Left colon (tissue), 2 donors: ENCODE measurements at places on chromosomes 6 and 20. TPM values are rescaled to one million over a fixed set of nuclear protein-coding genes. Genes with fewer than 3 reads are reported as not detected.

ZBTB46 gene
- 3.0 TPM for total RNA-seq

ITPA gene
- total RNA-seq, result 44.8 TPM

HSPA1L gene
- total RNA-seq, result 1.1 TPM

ISM1 gene
- total RNA-seq, result 0.18 TPM

WFDC10B gene
- total RNA-seq, result not detected

CAGE1 gene
- 0.08 TPM for total RNA-seq

CEP43 gene
- total RNA-seq, result 17.4 TPM

IRAK1BP1 gene
- total RNA-seq, result 2.0 TPM

DNA sequence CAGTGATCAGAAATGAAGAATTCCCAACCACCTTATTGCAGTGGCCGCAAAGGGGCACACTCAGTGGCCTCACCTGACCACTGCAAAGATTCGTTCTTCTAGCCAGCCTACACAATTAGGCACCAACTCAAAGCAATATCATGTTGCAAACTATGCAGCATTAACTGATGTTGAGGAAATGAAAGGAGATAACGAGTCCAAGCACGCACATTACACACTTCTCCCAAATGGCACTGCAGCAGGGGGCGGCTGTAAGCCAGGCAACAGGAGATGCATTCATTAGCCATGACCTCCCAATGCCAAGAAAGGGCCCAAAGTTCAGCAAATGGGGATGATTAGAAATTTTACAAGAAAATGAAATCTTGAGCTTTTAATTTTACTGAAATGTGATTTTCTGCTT, 39.3 kb downstream of the ATXN1 start:
- no peak for DNase-seq

DNA sequence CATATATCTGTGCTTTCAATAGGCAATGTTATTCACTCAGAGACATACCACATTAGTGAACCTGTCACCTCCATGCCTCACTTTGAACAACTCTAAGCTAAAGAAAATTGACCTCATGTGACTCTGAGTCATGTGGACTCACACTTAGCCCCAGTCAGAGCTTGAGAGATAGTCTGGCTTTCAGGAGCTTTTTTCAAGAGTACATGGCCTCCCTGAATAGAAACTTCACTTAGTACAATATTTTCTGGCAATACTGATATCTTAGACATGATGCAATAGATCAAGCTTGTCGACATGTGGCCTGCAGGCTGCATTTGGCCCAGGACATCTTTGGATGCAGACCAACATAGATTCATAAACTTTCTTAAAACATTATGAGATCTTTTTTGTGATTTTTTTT, 8.5 kb downstream of the SPTLC3 start:
- DNase-seq, result no peak

- no peak for DNase-seq
Observed at GRCh38 chr20:51759769-51760510, 8.2 kb downstream of the ATP9A start.

DNA sequence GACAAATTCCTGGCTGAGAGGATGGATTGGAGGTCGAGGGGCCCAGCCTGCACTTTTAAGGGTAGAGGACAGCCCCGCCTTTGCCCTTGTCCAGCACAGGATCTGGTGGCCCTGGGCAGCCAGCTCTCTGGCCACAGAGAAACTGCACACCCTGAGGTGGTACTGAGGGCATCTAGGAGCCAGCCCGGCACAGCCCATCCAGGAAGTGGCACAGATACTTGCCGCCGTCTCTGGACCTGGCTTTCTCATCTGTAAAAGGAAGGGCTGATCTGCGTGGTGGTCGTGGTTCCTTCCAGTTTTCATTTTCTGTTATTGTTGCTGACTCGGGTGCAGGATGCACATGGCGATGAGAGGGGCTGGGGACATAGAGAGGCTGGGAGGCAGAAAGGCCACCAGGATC, 16.0 kb upstream of the SLC22A7 start:
- no peak for DNase-seq

GRCh38 chr20:61699495-61700374, 365.9 kb downstream of the TAF4 start:
- DNase-seq, result no peak

DNA sequence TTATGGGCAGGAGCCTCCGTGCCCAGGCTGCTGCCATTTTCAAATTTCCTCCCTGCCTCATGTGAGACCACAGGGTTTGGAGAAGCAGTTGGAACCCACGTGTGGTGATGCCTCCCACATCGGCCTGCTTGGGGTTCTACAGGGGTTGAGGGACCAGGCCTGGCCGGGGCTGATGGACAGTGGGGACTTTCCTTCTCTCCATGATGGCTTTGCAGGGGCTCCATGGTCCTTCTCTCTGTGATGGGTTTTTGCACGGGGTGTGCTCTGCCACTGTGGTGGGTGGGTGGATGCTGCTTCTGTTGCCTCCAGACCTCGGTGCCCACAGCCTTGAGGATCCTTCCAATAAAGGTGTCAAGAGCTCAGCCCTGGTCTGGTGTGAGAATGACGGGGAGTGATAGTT, 54.4 kb downstream of the ADNP start:
- DNase-seq, result no peak

DNA sequence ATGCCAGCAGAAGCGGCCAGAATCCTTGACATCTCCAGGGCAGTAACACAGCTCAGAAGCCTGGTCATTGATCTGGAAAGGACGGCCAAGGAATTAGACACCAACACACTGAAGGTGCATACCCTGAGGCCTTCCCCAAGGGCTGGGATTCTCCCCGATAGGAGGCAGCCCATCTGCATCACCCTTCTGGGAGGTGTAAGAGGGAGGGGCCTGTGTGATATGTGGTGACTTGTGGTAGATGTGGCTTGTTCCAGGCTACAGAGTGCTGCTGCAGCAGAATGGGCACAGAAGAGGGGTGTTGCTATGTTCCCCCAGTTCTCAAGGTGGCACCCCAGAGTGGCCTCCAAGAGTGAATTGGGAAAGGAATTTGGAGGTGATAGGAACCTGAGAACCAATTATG, 11.2 kb downstream of the TRIM40 start:
- DNase-seq, result no peak

DNA sequence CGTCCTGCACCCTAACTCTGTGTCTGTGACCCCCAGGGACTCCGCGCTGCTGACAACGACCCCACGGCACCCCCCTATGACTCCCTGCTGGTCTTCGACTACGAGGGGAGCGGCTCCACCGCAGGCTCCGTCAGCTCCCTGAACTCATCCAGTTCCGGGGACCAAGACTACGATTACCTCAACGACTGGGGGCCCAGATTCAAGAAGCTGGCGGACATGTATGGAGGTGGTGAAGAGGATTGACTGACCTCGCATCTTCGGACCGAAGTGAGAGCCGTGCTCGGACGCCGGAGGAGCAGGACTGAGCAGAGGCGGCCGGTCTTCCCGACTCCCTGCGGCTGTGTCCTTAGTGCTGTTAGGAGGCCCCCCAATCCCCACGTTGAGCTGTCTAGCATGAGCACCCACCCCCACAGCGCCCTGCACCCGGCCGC, 129.0 kb downstream of the TAF4 start:
- no peak for DNase-seq

GRCh38 chr6:25137916-25138232, 141.3 kb upstream of the CARMIL1 start:
- no peak for DNase-seq

- DNase-seq, result no peak
Observed at GRCh38 chr6:156699017-156699421, 78.2 kb upstream of the ARID1B start.

GRCh38 chr6:117456250-117456649, 26.2 kb upstream of the DCBLD1 start:
- DNase-seq, result no peak

GRCh38 chr6:128068119-128068479, 167.2 kb upstream of the THEMIS start:
- no peak for DNase-seq

- peak; percentile 35 for DNase-seq
Observed at GRCh38 chr6:2542858-2543218, 207.9 kb downstream of the MYLK4 start.

DNA sequence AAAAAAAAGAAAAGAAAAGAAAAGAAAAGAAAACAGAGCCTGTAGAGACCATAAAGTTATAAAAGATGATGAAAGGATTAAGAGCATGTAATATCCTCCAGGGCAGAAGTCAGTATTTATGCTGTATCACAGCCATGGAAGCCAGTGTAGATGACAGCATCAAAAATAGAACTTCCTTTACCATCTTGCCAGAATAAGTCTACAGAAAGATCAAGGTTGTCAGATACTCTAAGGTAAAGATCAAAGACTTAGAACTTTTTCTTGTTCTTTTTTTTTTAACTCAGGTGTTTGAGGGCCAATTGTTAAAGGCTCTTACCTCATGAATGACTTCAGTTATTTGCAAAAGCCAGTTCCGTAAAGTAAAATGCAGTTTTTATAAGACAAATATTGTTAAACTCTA, 54.6 kb downstream of the ARHGAP18 start:
- no peak for DNase-seq
